NCI-H510A (cell line): ENCODE measurements at places on chromosomes 3 and 15.
A peak's percentile ranks its signal among the peaks of the same experiment; 100 is the strongest.

- no peak for DNase-seq
Measured at GRCh38 chr3:20074226-20075063, 34.2 kb downstream of the KAT2B start.

DNA sequence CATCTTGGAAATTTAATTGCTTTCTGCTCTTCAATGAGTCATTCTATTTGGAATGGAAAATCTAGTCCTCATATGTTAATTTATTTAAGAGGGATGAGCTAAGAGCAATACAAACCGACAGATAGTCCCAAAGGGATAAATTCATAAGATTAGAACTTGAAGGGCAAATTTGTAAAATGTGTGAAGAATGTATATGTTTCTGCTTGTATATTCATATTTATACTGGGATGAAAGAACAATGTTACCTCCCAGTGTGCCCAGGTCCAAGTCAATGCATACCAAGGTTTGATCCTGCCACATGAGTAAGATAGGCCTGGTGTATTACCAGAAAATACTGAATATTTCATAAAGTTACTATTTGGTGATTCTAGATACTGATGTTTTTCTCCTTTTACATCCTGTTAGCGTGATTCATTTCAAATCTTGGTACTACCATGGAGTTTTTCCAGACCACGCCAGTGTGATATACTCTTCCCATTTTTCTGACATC lies 255.6 kb upstream of the SEMA6D start:
- DNase-seq, result no peak

- no peak for DNase-seq
Measured at GRCh38 chr15:67480741-67481140, 40.2 kb upstream of the C15orf61 start.

- DNase-seq, result no peak
Measured at GRCh38 chr3:37171144-37171543, 3.2 kb downstream of the LRRFIP2 start.

- DNase-seq, result no peak
Measured at GRCh38 chr3:48634661-48635221, 520 bp downstream of the SLC26A6 start.

DNA sequence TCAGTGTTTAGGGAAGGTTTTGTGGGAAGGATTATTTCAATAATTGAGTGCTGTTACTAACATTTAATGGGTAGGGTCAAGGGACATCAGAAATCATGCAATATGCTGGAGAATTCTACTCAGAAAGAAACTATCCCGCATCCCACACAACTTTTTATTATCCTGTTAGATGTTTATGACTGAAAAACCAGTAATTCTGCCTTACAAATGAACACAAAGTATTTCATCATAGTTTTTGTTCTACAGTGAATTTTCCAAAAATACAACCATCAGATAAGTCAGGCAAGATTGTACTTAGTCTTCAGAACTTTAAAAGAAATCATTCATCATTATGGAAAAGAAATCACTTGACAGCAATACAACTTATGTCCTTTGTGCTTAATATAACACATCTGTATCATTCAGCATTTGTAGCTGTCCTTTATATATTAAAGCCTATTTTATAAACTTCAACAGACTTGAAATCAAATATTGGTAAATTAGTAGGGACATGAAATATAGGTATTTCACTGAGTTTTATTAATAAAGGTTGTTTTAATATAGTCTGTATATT lies 61.9 kb downstream of the TRPM7 start:
- no peak for DNase-seq

DNA sequence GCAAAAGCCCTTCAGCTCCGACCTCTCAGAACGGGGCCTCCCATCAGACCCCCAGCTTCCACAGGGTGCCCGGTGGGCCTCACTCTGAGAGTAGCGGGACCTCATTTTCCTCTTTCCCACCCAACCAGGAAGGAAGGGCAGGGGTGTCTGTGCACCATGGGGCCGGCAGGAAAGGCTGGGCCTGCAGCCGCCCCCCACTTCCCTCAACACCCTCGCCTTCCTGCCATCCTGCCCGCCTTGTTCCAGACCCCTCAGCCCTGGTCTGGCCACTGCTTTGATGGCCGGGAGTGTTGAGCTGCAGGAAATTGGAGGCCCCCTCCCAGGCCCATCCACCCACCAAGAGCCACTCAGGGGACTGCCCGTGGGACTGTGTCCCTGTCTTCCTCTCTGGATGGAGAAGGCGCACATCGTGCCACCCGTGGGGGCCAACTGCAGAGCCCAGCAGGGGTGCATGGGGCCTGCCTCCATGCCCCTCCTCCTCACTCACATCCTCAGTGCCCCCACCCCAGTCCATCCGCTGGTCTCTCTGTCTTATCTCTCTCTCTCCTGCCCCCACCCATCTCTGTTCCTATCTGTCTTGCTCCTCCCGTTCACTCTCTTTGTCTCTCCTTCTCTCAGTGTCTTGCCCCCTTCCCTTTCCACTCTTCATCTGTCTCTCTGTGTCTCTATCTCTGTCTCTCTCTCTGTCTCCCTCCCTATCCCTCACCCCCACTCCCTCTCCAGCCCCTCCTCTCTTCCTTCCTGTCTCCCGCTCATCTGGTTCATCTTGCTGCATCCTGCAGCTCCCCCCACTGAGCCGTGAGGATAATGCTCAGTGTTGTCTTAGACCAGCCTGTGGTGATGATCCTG lies 1.8 kb upstream of the PLXND1 start:
- DNase-seq, result peak; percentile 54
